ENCODE measurements at places on chromosomes 13 and 19. TPM values are rescaled to one million over a fixed set of nuclear protein-coding genes. Genes with fewer than 3 reads are reported as not detected.

GRCh38 chr13:27171827-27172494 is 350 bp upstream of the USP12 start:
- DNase-seq, result peak; percentile 97

- no peak for DNase-seq
These were observed 287.9 kb upstream of the NBEA start for GRCh38 chr13:34654203-34654602.

DNA sequence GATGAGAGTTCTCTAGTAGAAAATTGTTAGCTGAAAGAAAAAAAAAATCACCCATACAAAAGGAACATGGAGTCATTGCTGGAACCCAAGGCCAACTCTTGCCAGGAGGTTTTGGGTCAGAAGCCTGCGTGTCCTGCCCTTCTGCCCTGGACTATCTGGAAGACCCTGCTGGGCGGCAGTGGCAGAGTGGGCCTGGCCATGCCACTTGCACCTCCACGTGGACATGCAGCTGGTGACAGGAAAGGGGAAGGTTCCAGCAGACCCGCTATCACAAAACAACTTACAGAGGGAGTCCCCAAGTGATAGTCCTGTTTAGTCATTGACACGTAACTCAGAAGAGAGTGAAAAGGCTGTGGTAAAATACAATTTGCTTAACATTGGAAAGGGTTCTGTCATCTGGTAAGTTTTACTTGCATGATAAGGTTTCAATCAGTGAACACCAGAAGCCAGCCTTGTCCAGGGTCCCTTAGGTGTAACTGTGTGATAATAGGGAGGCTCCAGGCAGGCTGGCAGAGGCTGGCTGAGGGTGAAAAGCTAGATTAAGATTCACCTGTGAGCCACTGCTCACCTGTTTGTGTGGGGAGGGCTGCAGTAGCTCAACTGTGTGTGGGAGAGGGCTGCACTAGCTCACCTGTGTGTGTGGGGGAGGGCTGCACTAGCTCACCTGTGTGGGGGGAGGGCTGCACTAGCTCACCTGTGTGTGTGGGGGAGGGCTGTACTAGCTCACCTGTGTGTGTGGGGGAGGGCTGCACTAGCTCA is 47.8 kb downstream of the COL4A2 start:
- DNase-seq, result no peak

DNA sequence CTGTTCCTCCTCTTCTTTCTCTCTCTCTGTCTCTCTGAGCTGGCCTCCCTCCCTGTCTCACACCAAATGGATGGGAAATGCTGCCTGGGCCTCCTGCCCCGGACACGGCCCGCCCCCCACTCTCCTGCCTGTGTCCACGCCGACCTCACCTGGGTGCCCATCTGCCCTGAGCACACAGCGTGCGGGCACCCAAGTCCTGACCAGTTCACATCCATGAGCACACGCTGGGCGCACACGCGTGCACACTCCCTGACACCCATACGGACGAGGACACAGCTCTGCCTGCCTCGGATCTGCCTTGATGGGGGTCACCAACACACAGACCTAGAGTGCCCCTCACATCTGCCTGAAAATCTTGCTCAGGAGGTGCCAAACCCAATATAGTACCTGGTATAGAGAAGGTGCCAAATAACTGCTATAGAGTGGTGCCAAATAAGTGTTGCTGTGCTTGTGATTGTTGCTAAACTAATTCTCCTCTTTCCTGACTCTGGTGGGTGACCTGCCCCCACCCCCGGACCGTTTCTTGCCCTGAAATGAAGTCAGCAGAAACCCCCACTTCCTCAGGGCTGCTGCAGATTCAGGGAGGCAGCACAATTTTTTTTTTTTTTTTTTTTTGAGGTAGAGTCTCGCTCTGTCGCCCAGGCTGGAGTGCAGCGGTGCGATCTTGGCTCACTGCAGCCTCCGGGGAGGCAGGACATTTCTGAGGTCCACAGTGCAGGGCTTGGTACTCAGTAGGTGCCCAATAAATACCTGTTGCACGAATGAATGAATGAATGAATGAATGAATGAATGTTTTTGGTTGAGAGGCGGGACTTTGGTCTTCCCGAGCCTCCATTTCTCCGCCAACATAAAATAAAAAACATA is 4.6 kb downstream of the NFIC start:
- peak; percentile 62 for DNase-seq

DNA sequence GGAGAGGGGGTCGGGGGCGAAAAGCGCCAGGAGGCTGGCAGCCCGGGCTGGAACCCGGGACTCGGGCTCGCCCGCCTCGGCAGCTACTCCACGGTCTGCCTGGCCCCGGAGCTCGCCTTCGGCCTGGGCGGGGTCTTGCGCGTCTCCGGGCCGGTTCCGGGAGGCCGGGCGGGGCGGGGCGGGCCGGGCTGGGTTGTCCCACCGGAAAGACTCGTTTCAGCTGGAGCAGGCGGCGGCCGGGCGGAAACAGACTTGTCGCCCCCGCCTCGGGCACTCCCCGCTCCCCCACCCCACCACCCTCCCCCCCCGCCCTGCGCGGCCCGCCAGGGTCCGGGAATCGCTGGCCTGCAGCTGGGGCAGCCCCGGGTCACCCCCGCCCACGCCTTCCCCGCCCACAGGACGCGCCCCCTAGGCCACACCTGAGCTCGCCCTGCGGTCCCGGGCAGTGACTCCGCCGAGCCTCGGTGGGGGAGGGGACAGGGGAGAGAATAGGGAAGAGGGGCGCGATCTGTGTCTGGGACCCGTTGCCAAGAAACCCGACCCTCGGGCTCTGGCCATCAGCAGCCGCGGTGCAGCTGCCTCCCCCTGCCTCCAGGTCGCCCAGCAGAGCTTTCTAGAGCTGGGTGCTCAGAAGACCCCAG is 109.4 kb downstream of the KCTD15 start:
- peak; percentile 93 for DNase-seq

DNA sequence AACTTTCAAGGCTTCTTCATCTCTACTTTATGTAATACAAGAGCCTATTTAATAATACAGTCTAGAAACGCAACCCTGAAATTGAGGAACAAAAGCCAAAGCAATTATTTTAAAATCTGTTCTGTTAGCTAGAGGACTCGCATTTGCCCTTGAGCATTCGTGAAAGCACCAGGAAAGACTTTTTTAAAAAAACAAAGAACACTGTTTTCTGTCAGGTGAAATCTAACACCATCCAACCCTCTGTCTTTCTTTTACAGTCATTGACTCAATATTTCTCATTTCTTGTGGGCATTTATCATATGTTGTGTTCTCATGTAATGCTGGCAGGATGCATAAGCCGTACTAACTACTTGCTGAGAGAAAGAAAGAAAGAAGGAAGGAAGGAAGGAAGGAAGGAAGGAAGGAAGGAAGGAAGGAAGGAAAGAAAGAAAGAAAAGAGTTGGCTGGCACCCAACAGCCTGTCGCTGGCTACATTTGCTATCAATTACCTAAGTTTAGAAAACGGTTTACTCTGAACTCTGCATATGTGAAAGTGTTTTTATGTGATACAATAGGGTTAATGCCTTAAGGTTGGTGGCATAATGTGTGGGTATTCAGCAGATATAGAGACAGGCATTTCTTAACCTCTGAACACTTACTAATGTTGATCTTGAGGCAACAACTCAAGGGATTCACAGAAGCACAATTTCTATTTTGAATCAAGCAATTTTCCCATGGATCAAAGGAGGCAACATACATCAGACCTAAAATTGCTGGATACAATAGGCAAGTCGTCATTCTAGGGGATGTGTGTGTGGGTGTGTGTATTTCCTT is 445.4 kb downstream of the DCT start:
- no peak for DNase-seq

- DNase-seq, result no peak
These were observed 44.4 kb upstream of the NPAS1 start for GRCh38 chr19:46975011-46975924.

DNA sequence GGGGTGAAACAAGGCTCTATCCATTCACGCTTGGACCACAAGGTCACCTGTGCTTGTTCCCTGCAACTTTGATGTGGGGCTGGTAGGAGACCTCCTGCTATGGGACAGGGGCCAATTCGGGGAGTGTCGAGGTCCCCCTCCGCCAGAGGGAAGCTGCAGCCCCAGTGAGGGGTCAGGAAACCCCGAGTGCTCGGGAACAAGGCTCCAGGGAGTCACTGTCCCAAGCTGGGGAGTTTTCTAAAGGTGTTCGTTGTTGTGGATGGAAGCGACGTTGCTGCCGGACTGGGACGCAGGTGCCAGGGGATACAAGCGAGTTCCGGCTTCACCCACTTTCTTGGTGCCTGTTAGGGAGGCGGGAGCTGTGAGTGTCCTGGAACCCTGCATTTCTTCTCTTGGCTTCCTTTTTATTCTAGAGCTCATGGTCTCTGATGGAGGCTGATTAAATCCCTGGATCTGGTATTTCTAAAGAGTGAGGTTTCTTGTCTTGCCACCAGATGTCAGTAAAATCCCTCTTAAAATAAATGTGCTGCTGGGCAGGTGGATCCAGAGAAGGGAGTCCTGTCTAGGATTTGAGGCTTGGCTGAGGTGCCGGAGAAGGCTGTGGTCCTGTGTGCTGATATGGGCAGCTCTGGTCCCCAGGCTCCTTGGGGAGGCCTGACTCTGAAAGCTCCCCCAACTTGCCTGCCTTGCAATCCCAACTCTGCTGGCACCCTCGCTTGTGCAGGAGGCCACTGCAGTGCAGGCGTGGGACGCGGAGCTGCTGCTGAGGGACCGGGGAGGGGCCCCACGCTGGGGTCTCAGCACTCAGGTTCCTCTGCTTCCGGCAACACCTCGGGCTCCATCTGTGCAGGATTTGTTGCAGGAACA is 153.9 kb downstream of the TEX29 start:
- DNase-seq, result peak; percentile 39

GRCh38 chr13:90801621-90802020 is 545.9 kb upstream of the MIR17HG start:
- DNase-seq, result no peak

GRCh38 chr19:55679343-55680257 is 4.6 kb downstream of the EPN1 start:
- DNase-seq, result no peak

- no peak for DNase-seq
These were observed 3.1 kb upstream of the SUCLA2 start for GRCh38 chr13:48004201-48004600.

GRCh38 chr19:12937093-12937926 is 1.1 kb upstream of the CALR start:
- no peak for DNase-seq

DNA sequence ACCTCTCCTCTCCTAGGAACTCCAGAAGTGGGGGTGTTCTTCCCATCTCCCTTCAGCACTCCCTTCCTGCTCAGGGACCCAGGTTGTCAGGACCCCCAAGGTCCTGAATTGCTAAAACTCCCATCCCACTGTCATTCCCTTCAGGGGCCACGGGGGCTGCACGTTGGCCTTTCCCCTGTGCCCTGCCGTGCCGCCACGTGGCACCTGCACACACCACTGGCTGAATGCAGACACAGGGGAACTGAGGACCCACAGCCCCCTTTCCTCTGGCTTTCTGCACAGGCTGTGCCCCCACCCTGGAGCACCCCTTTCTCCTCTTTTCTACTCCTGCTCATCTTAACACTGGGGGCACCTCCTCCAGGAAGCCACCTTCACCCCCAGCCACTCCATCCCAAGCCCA is 9.0 kb downstream of the SHANK1 start:
- DNase-seq, result no peak

GRCh38 chr19:2042485-2043250 is 8.4 kb downstream of the MKNK2 start:
- peak; percentile 84 for DNase-seq

DNA sequence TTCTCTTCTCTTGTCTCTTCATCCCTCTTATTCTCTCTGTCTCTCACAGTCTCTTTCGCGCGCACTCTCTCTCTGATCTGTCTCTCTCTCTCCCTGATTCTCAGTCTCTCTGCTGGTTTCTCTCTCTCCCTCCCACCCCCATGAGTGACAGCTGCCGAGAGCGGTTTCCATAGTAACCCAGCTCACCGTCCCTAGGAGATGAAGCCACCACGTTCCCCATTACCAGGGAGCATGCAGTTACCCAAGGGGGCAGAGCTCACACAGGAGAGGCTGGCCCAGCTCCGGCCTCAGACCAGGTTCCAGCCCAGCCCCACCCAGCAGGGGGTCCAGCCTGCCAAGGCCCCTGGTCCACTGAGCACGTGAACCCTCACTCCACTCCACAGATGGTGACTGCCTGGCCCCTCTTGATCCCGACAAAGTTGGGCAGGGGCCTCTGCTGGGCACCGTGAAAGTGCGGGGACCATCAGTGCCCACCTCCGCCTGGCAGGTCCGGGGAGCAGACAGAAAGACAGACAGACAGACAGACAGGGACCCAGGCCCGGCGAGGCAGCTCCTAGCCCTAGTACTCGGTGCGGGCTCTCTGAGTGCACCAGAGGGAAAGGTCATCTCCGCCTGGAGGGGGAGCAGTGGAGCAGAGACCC is 50.6 kb downstream of the CELF5 start:
- no peak for DNase-seq

DNA sequence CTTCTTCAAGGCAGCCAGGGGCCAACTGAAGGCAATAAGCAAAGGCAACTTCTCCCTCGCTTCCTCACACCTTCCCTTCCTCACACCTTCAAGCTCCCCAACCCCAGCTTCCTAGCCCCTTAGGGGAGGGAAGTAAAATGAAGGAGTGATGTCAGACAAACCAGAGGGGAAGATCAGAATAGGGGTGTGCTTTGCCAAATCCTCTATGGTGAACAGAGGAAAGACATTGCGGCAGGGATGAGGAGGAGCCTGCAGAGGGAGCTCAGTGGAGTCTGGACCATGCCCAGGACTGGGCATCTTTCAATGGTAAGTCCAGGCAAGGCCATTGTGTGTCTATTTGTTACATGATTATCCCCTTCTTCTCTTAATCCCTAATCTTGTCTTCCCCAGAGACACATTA is 164.0 kb downstream of the TSHZ3 start:
- no peak for DNase-seq

DNA sequence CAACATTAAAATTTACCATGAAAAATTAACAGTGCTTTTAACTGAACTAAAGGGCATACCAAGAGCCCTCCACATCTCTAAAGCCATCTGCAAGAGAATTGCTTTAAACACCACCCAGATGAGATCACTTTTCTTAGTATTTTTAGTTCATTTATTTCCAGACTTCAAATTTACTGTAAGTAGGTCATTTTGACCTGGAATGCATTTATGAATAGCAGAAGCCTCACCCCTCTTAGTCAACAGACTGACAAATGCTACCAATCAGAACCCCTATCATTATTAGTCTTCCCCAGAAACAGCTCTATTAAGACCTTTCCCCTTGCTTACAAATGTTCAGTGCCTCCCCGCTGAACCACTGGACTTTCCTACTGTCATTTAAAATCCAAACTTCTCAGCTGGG is 27.3 kb downstream of the RUBCNL start:
- no peak for DNase-seq

- DNase-seq, result peak; percentile 68
These were observed 10.1 kb downstream of the GRIN2D start for GRCh38 chr19:48403606-48404005.

GRCh38 chr13:63938851-63939250 is 2523.2 kb upstream of the PCDH20 start:
- no peak for DNase-seq

Gene IGFL2
- 0.14 TPM for polyA plus RNA-seq

Gene COQ8B
- polyA plus RNA-seq, result 23.8 TPM

Gene TLE6
- 2.1 TPM for polyA plus RNA-seq

Gene CDX2
- polyA plus RNA-seq, result not detected

Gene CLDN10
- 0.50 TPM for polyA plus RNA-seq

Gene POSTN
- 68.6 TPM for polyA plus RNA-seq

Gene MYDGF
- polyA plus RNA-seq, result 48.2 TPM

Gene STAP2
- 7.8 TPM for polyA plus RNA-seq

Gene PCDH20
- 5.2 TPM for polyA plus RNA-seq

Gene ERICH6B
- polyA plus RNA-seq, result not detected

Gene PRTN3
- not detected for polyA plus RNA-seq
